Activated naive CD8-positive, alpha-beta T cell treated with anti-CD3 and anti-CD28 coated beads, Interleukin-2, amount 10 ng/mL, durations not matched to agents 7 days and 5 days (primary cell): ENCODE measurements at places on chromosomes 13 and 19. TPM values are rescaled to one million over a fixed set of nuclear protein-coding genes. Genes with fewer than 3 reads are reported as not detected.

SLC46A3 gene
- total RNA-seq = 16.7 TPM

CYP2A6 gene
- total RNA-seq = 0.55 TPM

KCNRG gene
- 0.77 TPM for total RNA-seq

ZIK1 gene
- total RNA-seq = 17.9 TPM

GFY gene
- not detected for total RNA-seq

KANK3 gene
- 4.5 TPM for total RNA-seq
